ENCODE measurements at places on chromosomes 7 and 10. TPM values are rescaled to one million over a fixed set of nuclear protein-coding genes. Genes with fewer than 3 reads are reported as not detected.

The PON1 gene
- total RNA-seq = not detected

- no peak for DNase-seq
Measured at GRCh38 chr10:117677239-117677638, 134.7 kb downstream of the EMX2 start.

GRCh38 chr10:55476129-55476528 is 675.1 kb upstream of the PCDH15 start:
- DNase-seq = no peak

The CYP2C19 gene
- not detected for total RNA-seq

The NRBF2 gene
- 19.7 TPM for total RNA-seq

GRCh38 chr7:30429156-30429530 is 49.4 kb downstream of the NOD1 start:
- no peak for DNase-seq

- no peak for DNase-seq
Measured at GRCh38 chr10:3803927-3804741, 19.1 kb upstream of the KLF6 start.
